AG04450 (cell line): ENCODE measurements at places on chromosomes 11 and 22. TPM values are rescaled to one million over a fixed set of nuclear protein-coding genes. Genes with fewer than 3 reads are reported as not detected.

SLC6A5 gene
- not detected in 2 replicates for polyA plus RNA-seq

LRRC4C gene
- polyA plus RNA-seq, result 0.02 TPM in 1 of 2 replicates, not detected in the other

FAM181B gene
- not detected in 2 replicates for polyA plus RNA-seq

SMC1B gene
- not detected in 2 replicates for polyA plus RNA-seq

HTR3A gene
- polyA plus RNA-seq, result not detected in 2 replicates

DNA sequence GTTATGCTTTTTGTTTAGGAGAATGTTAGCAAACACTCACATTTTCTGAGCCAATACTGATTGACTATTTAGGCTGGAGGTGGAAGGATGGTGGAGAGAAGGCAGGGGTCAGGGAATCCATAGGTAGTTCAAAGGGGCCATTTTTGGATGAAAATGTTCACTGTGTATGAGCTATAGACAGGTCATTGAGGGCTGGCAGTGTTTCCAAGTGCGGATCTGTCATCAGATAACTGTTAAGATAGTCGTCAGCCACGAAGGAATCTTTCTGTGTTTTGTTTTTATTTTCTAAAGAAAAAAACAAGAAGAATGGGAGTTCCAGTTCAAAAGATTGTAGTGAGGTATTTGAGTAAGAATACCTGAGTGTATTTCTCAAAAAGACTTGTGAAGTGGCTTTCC is 3.1 kb downstream of the KCNJ5 start:
- DNase-seq, result no peak

GRCh38 chr11:118911113-118911879 is 14.4 kb downstream of the BCL9L start:
- no peak for DNase-seq

GRCh38 chr22:27473533-27473932 is 328.0 kb downstream of the MN1 start:
- DNase-seq, result no peak

DNA sequence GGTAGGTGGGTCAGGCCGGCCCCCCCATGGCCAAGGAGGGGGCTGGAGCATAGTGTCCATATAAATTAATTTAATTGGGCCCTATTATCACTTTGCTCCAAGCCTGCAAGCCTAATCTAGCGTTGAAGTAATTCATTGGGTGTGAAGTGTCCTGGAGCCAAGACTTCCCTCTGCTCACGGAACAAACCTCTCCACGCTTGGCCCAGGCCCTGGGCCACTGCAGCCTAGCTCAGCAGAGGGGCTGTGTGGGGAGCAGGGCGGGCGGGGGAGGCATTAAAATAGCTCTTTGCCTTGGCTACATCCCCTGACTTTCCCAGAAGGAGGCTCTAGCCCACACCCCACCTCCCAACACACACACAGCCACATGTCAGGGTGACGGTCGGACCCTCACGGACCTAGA is 73.5 kb downstream of the THAP12 start:
- no peak for DNase-seq

GRCh38 chr11:70548976-70549375 is 150.6 kb downstream of the CTTN start:
- DNase-seq, result no peak

GRCh38 chr11:133441964-133442660 is 90.2 kb downstream of the OPCML start:
- DNase-seq, result no peak

DNA sequence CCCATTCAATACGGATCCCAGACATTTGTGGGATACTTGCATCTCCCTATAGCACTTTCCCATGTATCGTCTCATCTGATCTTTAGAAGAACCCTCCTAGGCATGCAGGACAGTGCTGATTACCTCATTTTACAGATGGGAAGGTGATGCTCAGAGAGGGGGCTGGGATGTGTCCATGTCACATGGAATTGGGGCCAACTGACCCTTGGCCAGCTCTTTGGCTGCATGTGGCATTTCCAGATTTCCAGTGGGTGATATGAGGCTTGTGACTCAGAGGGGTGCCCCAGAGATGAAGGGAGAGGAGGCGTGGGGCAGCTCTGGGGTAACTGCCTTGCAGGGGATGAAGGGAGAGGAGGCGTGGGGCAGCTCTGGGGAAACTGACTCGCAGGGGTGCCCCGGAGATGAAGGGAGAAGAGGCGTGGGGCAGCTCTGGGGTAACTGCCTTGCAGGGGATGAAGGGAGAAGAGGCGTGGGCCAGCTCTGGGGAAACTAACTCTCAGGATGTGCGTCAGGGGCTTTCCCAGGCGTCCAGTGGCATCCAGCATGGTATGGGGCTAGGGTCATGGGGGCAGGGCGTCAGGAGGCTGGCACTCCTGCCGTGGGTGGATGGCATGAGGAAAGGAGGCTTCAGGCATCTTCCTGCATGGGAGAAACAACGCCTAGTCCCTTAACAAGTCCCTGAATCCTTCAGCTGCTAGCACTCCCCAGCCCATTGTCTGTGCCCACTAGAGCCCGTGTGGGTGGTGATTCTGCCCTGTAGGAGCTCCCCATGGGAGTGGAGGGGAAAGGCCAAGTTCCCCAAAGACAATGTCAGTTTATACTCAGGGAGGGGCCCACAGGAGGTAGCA is 11.9 kb upstream of the CERK start:
- DNase-seq, result no peak

- DNase-seq, result no peak
Measured at GRCh38 chr11:199782-200181, 6.9 kb downstream of the SCGB1C1 start.

GRCh38 chr11:114262681-114263512 is 33.3 kb upstream of the NNMT start:
- no peak for DNase-seq

DNA sequence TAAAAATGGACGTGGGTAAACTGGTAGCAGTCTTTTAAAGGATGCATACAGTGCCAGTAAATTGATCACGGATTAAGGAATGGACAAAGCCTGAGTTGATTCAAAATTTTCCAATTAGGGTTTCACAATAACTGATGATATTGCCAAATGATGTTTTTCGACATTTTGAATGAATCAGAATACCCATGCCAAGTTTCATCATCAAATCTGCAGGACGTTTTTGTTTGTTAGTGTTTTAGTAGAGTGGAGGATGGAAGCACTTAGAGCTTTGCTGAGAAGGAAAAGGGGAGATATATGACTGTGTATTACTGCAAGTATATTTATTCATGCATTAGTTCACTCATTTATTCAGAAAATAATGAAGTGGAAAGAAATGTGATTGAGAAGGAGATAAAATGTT is 78.3 kb downstream of the SLC17A6 start:
- DNase-seq, result no peak
